Heart left ventricle (tissue), 16 donors: ENCODE measurements at places on chromosomes 2 and 18. TPM values are rescaled to one million over a fixed set of nuclear protein-coding genes. Genes with fewer than 3 reads are reported as not detected.

The RGPD8 gene
- polyA plus RNA-seq: 1.4 TPM

The PREPL gene
- 10.7 TPM for polyA plus RNA-seq

The SFTPB gene
- polyA plus RNA-seq: 0.83 TPM

The SPAG16 gene
- polyA plus RNA-seq: 9.8 TPM

The WNT10A gene
- polyA plus RNA-seq: 0.08 TPM

The INHA gene
- 5.5 TPM for polyA plus RNA-seq

The CLK1 gene
- 25.4 TPM for polyA plus RNA-seq

The STRN gene
- 9.2 TPM for polyA plus RNA-seq

The TFCP2L1 gene
- polyA plus RNA-seq: 0.10 TPM

The ATP8B1 gene
- 3.7 TPM for polyA plus RNA-seq

The SIX3 gene
- polyA plus RNA-seq: not detected

The IMPACT gene
- 9.1 TPM for polyA plus RNA-seq

The IL36RN gene
- not detected for polyA plus RNA-seq

The HTR2B gene
- polyA plus RNA-seq: 0.25 TPM

The CASP8 gene
- polyA plus RNA-seq: 2.9 TPM

The SGPP2 gene
- 1.6 TPM for polyA plus RNA-seq

The DNAH6 gene
- 0.06 TPM for polyA plus RNA-seq

The ZSWIM2 gene
- not detected for polyA plus RNA-seq

The RGPD5 gene
- 9.4 TPM for polyA plus RNA-seq

The TBR1 gene
- not detected for polyA plus RNA-seq

The ADRA2B gene
- polyA plus RNA-seq: 1.5 TPM

The FAM228B gene
- polyA plus RNA-seq: 31.9 TPM

The ABHD1 gene
- polyA plus RNA-seq: 6.2 TPM

The PTPRN gene
- polyA plus RNA-seq: not detected

The MYO3B gene
- not detected for polyA plus RNA-seq

The ZNF385B gene
- 0.07 TPM for polyA plus RNA-seq

The MYOM1 gene
- 262 TPM for polyA plus RNA-seq

The CWC22 gene
- polyA plus RNA-seq: 6.4 TPM

The ACTG2 gene
- polyA plus RNA-seq: 4.2 TPM

The MBD2 gene
- 16.8 TPM for polyA plus RNA-seq

The ITGAV gene
- 22.5 TPM for polyA plus RNA-seq

The SCG2 gene
- polyA plus RNA-seq: 0.07 TPM

The OST4 gene
- polyA plus RNA-seq: 517 TPM

The ITGA6 gene
- polyA plus RNA-seq: 11.8 TPM

The TTN gene
- 653 TPM for polyA plus RNA-seq

The HJURP gene
- polyA plus RNA-seq: 0.08 TPM

The CIDEA gene
- polyA plus RNA-seq: 0.61 TPM

The RAPGEF4 gene
- 1.3 TPM for polyA plus RNA-seq

The GPR75 gene
- 0.84 TPM for polyA plus RNA-seq

The SLC9A4 gene
- polyA plus RNA-seq: not detected

The HOXD9 gene
- 0.23 TPM for polyA plus RNA-seq

The DOK6 gene
- 1.8 TPM for polyA plus RNA-seq

The ALLC gene
- polyA plus RNA-seq: not detected

The LYPD1 gene
- polyA plus RNA-seq: 0.33 TPM

The TUBA4B gene
- polyA plus RNA-seq: not detected

The IL36G gene
- not detected for polyA plus RNA-seq

The GPAT2 gene
- polyA plus RNA-seq: 5.6 TPM

The ATRAID gene
- polyA plus RNA-seq: 126 TPM

The UGGT1 gene
- polyA plus RNA-seq: 24.9 TPM

The PDCD1 gene
- 4.7 TPM for polyA plus RNA-seq

The GATA6 gene
- polyA plus RNA-seq: 52.6 TPM

The NT5DC4 gene
- polyA plus RNA-seq: not detected
